ENCODE measurements at places on chromosomes 13 and 19.

DNA sequence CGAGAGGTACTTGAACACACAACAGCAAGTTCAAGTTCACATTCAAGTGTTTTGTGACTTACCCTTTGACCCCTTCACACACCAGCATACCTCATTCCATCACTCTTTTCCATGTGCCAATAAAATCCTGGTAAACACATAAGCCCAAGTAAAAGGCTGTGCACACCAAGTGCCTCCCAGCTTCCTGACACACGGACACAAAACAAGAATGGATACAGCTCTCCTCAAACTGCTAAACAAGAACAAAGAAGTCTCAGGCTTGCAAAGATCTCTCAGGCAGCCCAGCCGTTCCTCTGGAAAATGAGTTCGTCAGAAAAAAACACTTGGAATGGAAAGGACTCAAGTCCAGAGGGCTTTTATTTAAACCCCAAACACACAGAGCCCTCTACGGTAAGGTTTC lies 83.7 kb downstream of the NUFIP1 start:
- no peak for DNase-seq

DNA sequence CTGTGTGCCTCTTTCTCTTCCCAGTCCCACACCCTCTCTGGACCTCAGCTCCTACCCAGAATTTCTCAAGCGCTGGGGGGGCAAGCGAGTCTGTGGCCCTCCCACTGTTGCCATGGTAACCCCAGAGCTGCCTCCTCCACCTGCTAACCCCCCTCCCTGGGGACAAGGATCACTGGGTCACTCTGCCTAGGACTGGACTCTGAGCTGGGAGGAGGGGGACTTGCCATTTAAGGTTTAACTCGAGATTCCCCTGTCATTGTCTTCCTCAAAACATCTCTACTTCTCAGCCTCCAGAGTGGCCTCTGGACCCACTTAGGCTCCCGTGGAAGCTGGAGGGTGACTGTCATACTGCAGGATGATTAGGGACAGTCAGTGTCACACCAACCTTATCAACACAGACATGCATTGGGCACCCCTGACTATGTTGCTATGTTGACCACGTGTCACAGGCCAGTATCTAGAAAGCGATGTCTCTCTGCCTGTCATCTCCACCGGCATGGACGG lies 2.2 kb downstream of the PALM3 start:
- no peak for DNase-seq

DNA sequence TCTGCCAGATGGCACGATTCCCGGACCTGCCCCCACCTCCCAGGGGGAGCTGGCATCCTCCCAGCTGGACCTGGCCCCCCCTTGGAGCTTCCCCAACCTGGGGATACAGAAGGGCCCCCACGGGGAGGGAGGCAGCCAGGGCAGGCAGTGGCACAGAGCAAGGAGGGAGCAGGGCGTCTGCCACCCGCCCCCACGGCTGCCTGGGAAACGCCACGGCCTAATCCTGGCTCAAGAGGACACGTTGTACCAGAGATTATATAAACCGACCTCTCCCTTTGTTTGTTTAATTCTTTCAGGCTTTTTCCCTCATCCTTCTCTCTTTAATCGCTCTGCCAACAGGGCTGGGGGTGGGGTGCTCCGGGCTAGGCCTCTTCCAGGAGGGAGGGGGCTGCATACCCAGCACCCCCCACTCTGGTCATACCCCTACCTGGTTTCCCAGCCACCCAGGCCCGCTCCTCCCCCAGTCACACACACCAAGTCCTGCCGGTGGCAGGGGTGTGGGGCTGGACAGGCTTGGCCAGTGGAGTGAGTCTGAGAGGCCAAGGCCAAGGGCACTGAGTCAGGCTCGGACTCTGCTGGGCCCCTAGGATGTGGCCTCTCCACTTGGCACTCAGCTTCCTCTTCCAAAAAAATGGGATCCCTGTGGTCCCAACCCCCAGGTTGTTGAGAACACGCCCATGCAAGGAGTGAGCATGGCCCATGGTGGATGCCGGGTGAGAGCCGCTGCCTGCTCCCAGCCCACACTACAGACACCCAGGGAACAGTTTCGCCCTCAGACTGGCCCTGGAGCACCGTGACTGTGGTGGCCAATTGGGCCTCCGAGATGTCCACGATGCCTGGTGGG lies 29.5 kb upstream of the NFIC start:
- DNase-seq = no peak

DNA sequence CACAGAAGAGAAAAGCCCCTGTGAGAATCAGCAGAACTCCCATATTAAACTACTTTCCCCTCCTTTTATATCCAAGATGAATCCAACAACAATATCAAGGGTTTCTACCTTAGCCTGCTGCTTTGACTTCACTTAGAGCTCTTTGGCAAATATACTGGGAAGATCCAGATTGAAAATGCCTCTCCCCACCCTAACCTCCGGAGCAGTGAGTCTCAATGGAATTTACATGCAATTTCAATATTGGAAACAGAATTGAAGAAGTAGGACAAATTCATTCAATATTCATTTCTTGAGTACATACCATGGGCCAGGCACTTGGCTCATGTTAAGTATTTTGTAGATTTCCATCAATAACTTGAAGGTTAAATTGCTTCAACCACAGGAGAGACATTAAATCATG lies 457.4 kb downstream of the TBC1D4 start:
- DNase-seq = no peak

DNA sequence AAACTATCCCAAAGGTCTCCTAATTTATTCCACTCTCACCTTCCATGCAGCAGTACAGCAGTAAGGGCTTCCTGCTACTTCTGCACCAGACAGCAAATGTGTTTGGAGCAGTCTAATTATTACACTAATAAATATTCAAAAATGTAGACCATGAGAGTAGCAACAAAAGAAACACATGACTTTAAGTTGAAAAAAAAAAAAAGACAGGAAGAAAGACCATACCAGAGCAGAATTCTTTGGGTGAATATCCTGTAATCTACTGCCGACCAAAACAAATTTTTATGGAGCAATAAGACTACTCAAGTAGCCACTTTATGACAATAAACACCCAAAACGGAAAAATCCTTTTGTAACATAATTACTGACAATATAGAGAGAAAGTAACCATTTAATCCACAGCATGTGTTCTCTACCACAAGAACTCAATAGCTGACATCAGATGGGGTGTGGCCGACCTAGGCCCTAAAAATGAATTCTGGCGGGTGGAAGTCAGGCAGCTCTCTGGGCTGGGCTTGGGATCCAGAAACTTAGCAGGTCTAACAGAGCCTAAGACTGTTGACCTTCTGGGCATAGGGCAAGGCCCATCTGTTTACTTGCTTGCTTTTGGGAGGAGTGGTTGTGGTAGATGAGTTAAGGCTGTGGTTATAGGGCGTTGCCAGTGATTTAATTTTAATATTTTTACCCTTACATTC lies 4.6 kb downstream of the KLF12 start:
- no peak for DNase-seq

DNA sequence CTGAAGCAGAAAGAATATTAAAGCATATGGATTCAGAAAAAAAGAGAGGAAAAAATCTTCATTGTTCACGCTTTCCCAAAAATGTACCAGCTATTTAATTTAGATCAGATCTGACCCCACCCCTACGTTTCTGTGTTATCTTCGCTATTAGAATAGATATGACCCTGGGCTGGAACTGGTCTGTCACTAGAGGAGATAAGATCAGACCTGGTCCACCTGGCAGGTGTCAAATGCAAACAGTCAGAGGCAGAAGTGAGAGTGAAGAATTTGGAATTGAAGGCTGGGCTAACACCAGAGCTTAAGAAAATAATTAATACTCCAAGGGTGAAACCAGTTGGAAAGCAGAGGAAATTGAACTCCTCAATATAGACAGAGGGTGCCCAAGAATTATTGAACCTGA lies 30.0 kb upstream of the MBNL2 start:
- DNase-seq = no peak

DNA sequence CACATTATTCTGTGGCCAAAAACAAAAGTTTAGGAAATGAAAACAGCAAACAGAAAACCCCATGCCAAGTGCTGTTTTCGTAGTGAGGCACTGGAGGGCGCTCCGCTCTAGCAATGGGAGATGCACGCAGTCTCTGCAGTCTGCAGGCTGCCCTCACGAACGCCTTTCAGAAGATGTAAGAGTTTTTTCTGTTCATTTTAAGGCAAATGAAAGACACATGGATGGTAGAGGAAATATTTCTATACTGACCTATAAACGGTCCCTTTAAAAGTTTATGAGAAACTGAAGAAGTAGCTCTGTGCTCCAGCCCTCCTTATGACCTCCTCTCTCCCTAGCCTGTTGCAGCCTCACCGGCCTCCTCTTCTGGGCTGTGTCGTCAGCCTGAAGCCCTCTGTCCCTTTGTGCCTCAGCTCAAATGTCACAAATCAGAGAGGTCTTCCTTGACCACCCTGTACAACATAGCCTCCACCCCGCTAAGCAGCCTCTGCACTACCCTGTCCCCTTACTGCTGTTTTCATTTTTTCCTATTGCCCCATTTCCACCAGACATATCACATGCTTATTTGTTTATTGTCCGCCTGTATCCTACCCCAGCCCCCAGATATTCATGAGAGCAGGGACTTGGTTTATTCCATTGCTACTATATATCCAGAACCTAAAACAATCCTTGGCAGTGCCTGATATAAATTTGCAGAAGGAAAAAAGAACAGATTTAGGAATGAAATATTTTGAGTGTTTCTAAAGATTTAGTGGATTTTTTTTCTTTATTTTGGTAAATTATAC lies 116.4 kb downstream of the TM9SF2 start:
- DNase-seq = peak; percentile 18

DNA sequence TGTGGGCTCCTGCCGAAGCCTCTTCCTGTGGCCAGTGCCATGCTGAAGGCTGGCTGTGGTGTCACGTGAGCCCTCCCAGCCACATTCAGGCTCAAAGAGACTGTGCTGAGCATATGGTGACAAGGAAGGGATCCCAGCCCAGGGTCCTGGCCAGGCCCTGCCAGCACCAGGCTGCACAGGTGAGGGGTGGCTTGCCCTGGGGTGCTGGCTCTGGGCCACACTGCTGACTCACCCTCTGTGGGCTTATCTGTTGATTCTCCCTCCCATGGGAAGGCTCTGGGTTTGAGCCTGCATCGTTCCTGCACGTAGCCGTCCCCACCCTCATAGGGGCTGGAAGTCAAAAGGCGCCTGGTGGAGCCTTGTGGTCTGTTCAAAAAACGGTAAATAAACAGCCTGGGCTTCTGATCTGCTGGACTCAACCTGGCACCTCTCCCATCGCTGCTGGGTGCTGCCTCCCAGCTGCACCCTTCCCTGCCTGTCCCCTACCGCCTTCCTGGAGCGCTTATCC lies 31.1 kb downstream of the DNM2 start:
- DNase-seq = peak; percentile 56

GRCh38 chr13:96803456-96804100 lies 190.7 kb downstream of the OXGR1 start:
- DNase-seq = no peak

DNA sequence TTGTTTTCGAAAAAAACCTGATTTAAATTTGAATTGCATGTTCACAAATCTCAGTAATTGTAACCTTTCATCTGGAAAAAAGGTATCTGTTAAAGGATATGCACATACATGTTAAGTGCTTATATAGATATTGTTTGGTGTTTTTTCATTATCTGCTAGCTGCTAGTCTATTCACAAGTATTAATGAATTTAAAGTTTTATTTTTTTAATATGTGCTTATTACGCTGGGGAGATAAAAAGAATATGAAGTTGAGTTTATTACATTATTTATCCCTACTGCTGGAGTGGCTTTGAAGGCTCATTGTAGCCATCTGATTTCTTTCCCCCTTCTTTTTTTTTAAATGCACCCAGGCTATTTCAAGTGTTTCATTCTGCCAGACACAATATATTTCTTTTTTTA lies 3.9 kb upstream of the MAB21L1 start:
- DNase-seq = no peak

GRCh38 chr13:97749174-97749573 lies 204.3 kb upstream of the IPO5 start:
- DNase-seq = peak; percentile 32
